ENCODE measurements at places on chromosomes 2 and 18.

DNA sequence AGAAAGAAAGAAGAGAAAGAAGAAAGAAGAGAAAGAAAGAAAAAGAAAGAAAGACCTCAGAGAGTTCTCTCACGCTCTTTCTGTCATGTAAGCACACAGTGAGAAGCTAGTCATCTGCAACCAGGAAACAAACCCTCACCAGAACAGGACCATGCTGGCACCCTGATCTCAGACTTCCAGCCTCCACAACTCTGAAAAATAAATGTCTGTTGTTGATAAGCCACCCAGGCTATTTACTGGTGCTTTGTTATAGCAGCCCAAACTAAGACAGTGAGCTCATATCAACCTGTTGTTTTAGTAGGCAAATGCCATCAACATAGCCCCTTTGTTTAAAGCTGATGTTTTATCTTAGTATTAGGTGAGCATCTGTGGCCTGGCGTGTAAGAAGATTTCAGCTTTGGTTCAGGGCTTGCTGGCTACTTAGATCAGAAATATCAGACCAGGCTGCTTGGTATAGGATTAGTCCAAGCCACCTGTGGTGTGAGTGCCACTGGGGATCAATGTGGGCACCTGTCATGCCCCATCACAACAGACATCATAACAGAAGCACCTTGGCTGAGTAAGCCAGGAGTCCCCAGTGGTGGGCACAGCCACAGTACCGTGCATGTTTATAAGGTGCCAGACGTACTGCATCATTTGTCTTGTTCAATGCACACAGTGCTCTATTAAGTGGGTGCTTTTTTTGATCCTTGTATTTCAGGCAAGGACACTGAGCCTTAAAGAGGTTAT is 94.4 kb downstream of the LBH start:
- no peak for DNase-seq

DNA sequence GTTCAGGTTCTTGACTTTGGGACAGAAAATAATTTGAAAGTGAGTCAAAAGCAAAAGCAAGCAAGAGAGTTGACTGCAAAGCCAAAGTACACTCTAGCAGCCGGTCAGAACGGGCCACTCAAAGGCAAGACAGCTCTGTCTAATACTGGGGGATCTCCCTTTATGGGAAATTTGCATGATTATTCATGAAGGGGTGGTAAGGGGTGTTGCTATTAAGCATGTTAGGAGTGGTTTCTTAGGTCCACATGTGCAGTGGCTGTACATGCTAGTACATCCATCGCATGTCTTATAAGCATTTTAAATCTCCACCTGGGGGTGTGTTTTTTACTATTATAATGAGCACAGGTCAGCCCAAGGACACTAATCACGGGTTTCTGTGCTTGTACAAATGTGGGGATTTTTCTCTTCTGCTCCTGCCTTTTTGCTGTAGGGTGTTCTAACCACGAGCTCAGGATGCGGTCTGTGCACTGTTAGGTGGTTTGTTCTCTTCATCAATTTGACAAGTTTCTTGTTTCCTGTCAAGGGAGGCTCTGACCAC is 60.2 kb upstream of the SPP2 start:
- DNase-seq, result no peak

DNA sequence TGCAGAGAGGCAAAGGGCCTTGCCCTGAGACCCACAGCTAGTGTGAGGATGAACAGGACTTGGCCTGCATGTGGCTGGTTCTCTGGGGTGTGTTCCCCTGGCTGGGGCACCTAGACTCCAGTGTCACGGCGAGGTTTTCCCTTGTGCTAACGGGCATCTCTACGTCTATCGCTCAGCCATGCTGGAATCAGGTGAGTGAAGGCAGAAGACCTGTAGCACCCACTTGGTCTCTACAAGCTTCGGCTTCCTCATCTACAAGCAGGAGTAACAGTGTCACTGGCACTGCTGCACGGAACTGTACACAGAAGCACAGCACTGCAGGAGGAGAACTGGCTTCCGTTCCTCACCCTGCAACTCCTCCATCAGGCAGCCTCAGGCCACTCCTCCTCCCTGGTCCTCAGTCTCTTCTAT is 30.6 kb downstream of the HS1BP3 start:
- DNase-seq, result no peak

- DNase-seq, result no peak
Observed at GRCh38 chr2:232363784-232364615, 14.6 kb upstream of the ALPP start.

GRCh38 chr2:176553685-176554100 is 284.5 kb downstream of the MTX2 start:
- peak; percentile 81 for DNase-seq
